ENCODE measurements at places on chromosomes 13 and 19.

DNA sequence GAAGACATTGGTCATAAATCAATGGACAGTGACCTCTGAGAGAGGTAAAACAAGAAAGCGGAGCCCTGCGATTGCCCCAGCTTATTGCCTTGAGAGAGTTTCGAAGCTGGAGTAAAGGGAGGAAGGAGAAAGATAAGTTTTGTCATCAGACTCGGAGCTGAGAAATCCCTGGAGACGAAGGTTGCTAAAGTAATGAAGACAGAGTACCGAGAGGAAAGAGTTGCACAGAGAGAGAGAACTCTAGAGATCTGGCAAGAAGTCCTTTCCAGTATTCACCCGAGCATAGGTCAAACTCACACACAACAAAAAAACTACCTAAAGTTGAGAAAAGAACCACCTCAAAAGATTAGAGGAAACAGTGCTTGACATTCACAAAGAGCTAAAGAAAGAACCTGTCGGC lies 472.0 kb downstream of the DACH1 start:
- no peak for DNase-seq

- DNase-seq, result no peak
Measured at GRCh38 chr13:35789335-35790165, 313.1 kb upstream of the MAB21L1 start.

DNA sequence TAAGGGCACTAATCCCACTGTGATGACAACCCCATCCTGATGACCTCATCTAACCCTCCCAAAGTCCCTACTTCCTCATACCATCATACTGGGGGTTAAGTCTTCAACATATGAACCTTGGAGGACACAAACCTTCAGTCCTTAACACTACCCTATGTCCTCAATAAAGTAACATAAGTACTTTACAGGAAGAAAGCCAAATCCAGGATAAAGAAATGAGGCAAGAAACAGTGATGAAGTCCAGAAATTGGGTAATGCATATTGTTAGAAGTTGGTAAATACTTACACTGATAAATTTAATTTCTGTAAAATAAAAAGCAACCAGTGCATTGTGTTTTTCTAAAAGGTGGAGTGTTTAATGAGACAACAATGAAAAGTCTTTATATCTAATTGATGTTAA lies 284.8 kb upstream of the SOX21 start:
- DNase-seq, result no peak

DNA sequence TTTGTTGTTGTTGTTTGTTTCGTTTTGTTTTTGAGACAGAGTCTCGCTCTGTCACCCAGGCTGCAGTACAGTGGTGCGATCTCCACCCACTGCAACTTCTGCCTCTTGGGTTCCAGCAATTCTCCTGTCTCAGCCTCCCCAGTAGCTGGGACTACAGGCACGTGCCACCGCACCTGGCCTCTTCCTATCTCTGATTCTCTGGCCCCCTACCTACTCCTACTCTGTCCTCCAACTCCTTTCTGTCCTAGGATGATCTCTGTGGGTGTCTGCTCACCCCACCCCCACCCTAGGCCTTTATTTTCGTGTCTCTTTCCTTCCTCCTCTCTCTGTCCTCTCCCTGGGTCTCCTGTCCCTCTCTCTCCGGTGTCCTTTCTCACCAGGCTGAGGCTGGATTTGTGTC lies 1.2 kb downstream of the PIH1D1 start:
- DNase-seq, result no peak

- no peak for DNase-seq
Measured at GRCh38 chr13:98401934-98402333, 175.0 kb downstream of the STK24 start.

- DNase-seq, result no peak
Measured at GRCh38 chr19:45919678-45920077, 5.1 kb upstream of the NANOS2 start.

DNA sequence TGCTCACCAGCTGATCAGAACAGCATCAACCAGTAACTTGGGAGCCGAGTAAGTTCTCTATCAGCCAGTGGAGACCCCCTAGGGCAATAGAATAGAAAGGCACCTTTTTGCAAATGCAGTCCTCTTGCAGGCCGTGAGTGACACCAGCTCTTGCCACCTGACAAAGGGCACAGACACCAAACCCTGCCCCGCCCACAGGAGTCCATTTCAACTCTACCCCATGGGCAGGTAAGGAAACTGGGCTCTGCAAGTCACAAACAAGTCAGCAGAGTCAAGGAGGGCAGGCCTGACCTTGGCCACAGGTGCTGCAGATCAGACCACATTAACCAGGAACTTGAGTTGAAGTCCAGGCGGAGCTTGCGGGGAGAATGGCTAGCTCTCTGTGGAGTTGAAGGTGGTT lies 77.4 kb upstream of the SPATA13 start:
- DNase-seq, result no peak

DNA sequence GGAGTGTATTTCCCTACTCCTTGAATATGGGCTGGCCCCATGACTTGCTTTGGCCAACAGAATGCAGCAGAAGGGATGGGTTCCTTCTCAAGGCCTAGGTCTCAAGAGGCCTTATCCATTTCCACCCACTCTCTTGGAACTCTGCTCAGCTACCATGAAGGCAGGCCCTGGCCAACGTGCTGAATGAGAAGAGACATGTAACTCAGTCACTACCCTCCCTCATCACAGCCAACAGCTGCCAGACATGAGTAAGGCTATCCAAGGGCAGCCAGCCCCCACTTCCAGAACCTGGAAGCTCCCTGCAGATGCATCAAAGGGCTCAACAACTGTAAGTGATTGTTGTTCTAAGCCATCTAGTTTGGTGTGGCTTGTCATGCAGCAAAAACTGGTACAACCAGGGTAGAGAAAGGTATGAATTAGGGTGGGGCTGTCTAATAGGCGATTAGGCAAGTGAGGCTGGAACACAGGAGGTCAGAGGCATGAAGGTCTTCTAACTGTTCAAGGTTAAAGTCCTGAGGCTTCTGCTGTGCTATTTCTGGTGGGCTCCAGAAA lies 1.4 kb upstream of the RASL11A start:
- DNase-seq, result no peak

GRCh38 chr13:92313382-92313781 lies 913.2 kb upstream of the GPC6 start:
- DNase-seq, result no peak

- DNase-seq, result no peak
Measured at GRCh38 chr13:78121001-78121400, 202.4 kb upstream of the EDNRB start.

DNA sequence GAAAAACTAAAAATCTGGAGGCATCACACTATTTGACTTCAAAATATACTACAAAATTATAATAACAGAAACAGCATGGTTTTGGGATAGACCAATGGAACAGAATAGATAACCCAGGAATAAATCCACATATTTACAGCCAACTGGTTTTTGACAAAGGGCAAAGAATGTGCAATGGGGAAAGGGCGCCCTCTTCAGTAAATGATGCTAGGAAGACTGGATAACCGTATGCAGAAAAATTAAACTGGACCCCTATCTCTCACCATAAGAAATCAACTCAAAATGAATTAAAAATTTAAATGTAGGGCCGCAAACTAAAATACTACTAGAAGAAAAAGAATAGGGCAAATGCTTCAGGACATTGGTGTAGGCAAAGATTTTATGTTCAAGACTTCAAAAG lies 440.5 kb upstream of the SGCG start:
- DNase-seq, result no peak

- peak; percentile 6 for DNase-seq
Measured at GRCh38 chr19:56476651-56477428, at the start of gene ZNF667. Gene ZNF667 (minus strand): TSS chr19:56477345. CDS start chr19:56462370, 14,975 bp downstream.

GRCh38 chr13:72151241-72151640 lies 284.2 kb upstream of the DACH1 start:
- DNase-seq, result no peak

- DNase-seq, result no peak
Measured at GRCh38 chr13:111902726-111903125, 164.2 kb upstream of the SOX1 start.

DNA sequence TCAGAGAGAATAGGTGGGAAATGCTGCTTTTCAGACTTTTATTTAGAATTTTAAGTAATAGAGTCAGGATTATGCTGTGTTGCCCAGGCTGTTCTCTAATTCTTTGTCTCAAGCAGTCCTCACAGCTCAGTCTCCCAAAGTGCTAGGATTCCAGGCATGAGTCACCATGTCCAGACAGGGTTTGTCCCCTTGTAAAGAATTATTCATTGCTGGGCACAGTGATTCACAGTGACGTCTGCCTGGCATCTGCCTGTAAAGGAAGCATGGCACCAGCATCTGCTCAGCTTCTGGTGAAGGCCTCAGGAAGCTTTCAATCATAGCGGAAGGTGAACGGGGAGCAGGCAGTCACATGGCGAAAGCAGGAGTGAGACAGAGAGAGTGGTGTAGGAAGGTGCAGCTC lies 17.7 kb downstream of the ZNF763 start:
- DNase-seq, result no peak

- no peak for DNase-seq
Measured at GRCh38 chr19:47095476-47096099, 18.0 kb downstream of the ZC3H4 start.

GRCh38 chr19:7851623-7852500 lies 21.8 kb downstream of the EVI5L start:
- no peak for DNase-seq

GRCh38 chr13:51271528-51272085 lies 49.4 kb downstream of the FAM124A start:
- DNase-seq, result peak; percentile 26
